Stimulated activated CD4-positive, alpha-beta T cell treated with anti-CD3 and anti-CD28 coated beads, Interleukin-15, amount 100 ng/mL, for 48 hours (primary cell): ENCODE measurements at places on chromosomes 11 and 22.

- DNase-seq = no peak
Observed at GRCh38 chr22:49600468-49600867, 227.2 kb downstream of the BRD1 start.

GRCh38 chr22:30833322-30833721, 135.3 kb downstream of the MORC2 start:
- DNase-seq = no peak

GRCh38 chr11:75465701-75466531, 32.9 kb upstream of the KLHL35 start:
- no peak for DNase-seq

DNA sequence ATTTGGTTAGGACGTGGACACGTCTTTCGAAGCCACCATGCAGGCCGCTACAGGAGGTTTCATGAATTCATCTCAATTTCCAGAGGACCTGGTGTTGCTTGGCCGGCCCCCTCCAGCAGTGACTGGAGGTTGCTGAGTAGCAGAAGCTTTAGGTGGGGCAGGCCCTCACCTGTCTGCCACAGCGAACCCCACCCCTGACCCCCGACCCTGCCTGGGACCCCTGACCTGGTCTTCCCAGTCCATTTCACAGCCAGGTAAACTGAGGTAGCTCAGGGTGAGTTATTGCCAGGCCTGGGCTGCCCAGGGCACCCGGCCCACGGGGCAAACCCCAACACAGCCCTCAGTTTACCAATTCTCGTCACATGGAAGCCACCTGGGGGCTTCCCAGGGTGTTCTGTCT, 39.1 kb upstream of the SMIM38 start:
- no peak for DNase-seq

GRCh38 chr22:41446639-41447434, at the start of gene TOB2:
Gene TOB2, minus strand, starts transcription at chr22:41446801. Its CDS starts 9,456 bp downstream, at chr22:41437345.
- DNase-seq = peak; percentile 91

DNA sequence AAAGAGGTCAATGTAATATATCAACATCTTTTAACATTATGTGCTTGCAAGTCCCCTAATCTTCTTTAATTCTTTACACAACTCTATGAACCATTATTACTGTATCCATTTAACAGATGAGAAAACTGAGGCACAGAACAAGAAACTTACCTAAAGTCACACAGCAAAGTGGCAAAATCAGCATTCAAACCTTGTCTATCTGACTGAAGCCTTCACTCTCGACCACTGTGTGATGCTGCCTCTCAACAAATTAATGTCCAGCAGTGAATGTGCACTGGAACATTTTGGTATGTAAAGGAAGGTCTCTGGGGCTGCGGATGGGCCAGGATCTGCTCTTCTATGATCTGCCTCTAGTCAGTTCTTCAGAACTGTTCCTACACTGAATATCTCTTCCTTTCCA, 42.1 kb downstream of the PRCP start:
- DNase-seq = no peak

- peak; percentile 66 for DNase-seq
Observed at GRCh38 chr22:37267135-37267587, 15.1 kb upstream of the CYTH4 start.

- DNase-seq = no peak
Observed at GRCh38 chr11:114308689-114309089, 12.5 kb downstream of the NNMT start.

GRCh38 chr11:12288212-12288930, 89.0 kb upstream of the PARVA start:
- peak; percentile 38 for DNase-seq

DNA sequence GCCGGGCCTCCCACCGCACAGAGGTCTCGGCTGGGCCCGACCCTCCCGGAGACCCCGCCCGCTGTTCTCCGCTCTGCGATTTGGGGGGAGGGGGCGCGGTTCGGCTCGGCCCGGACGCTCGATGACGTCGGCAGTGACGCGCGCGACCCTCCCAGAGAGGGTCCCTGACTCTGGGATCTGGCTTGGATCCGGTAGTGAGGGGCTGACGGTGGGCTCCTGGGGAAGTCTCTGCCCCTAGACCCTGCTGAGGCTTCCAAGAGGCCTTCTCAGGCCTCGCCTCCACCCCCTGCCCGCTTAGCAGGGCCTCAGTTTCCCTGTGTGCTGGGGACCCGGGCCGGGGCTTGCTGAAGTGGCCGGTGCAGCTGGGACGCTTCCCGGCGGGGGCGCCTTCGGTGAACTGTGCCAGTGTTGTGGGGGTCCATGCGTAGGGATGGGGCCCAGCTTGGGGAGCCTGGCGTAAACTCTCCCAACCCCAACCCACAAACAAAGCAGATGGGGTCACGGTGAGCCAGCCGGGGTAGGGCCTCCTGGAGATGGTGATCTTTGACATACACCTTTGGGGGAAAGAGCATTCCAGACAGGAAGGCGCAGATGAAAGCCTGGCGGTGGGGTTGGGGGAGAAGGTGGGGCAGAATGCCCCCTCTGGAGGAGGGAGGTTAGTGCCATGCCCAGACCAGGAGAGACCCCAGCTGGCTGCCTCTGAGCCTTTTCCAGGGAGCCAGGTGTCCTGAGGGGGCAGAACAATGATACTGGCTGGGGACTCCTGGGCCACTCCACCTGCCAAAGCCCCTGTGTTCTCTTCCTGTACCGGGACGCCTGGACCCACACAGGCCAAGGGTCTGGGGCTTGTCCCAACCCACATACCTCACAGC, 1.0 kb downstream of the B4GALNT4 start:
- no peak for DNase-seq

GRCh38 chr11:110261195-110262071, 35.0 kb downstream of the RDX start:
- DNase-seq = no peak

DNA sequence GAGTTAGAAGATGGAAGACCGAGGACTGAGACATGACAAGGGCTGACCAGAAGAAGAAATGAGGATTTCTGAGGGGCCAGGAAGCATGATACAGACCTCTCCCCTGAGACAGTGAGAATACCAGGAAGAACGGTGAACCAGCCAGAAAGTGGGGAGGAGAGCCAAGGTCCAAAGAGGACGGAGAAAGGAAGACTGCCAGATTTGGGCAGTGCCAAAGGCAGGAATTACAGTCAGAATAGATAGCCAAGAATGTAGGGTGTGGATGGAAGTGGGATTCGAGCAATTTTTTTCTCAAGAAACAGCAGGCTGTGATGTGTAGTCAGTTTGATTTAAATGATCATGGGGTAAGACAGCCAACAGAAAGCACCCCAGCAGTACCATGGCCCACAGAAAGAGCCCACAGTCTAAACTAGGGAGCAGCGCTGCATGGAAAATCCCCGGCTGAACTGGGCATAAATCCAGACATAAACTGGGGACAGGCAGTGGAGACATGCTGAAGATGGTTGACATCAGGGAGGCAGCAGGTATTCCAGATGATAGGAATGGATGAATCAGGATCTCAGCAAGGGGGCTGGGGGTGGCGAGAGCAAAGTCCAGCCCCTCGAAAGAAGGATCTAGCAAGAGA, 67.3 kb upstream of the BARX2 start:
- DNase-seq = no peak

- DNase-seq = no peak
Observed at GRCh38 chr22:49524362-49524761, 303.3 kb downstream of the BRD1 start.

GRCh38 chr11:93623179-93623578, 38.3 kb upstream of the CEP295 start:
- DNase-seq = no peak

DNA sequence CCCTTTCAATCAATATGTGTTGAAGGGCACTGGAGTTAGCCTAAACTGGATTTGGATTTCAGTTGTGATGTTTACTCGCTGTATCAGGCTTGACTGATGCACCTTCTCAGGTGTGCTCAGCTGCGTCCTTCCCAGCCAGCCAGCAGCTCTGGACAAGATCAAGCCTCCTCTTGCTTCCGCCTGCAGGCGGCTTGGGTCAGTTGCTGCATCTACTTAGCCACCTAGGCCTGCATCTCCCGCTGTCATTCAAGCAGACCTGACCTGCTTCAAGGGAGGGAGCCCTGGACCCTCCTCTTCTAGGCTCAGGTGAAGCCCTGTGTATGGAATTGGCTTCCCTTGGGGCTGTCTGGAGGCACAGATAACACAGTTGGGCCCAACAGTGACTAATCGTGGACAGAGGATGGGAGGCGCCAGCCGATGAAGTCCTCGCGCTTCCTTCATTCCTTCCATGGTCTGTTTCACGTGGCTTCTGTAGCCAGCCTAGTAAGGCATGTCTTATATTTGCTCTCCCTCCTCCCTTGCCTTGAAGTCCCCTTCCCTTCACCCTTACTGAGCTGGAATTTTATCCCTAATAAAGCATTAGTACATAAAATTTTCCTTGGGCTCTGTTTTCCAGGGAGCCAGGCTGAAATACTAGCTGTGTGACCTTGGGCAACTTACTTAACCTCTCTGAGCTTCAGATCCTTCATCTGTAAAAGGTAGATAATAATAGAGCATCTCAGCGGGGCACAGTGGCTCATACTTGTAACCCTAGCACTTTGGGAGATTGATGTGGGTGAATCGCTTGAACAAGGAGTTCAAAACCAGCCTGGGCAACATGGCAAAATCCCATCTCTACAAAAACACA, 2.1 kb upstream of the LHFPL7 start:
- no peak for DNase-seq
